ENCODE measurements at places on chromosomes 11 and 22.
A peak's percentile ranks its signal among the peaks of the same experiment; 100 is the strongest.

DNA sequence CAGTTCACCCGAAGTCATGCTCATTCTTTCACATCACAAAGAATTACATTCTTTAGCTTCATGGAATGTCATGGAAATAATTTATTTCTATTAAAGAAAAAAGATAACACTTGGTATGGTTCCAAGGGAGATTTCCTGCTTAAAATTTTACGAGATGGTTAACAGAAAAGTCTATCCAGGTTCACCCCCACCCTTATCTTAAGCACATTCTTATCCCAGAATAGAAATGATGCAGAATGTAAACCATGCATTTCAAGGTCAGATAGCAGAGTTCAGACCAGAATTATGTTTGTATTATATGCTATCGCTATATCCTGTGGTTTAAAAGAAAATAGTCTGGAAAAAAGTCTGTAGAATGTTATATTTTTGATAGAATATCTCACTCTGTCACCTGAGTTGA is 58.7 kb downstream of the GAS2 start:
- no peak for DNase-seq

DNA sequence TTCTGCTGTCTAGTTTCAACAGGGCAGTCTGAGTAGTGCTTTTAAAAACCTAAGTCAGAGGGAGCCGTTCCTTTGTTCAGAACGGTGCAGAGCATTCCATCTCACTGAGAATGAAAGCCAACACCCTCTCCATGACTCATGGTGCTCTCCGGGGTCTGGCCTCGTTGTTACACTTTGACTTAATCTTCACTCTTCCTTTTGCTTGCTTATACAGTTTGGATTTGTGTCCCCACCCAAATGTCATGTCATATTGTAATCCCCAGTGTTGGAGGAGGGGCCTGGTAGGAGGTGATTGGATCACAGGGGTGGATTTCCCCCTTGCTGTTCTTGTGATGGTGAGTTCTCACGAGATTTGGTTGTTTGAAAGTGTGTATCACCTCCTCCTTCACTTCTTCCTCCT is 292.2 kb downstream of the ST3GAL4 start:
- DNase-seq, result no peak

DNA sequence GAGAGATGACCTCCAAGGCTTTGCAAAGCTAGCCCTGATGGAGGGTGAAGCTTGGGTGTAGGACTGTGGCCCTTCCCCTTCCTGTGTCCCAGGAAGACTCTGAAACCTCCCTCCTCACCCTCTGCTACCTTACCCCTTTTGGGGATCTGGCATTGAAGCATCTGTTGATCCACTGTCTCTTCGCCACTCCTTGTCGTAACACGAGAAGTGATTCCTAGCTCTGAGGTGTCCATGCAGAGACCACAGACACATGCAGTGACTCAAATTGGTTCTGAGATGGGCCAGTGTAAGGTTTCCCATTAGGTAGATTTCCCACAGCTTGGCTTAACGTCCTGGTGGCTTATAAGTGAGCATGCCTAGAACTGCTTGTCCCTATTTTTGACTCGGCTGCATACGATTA is 101.4 kb downstream of the ZBTB16 start:
- DNase-seq, result no peak

DNA sequence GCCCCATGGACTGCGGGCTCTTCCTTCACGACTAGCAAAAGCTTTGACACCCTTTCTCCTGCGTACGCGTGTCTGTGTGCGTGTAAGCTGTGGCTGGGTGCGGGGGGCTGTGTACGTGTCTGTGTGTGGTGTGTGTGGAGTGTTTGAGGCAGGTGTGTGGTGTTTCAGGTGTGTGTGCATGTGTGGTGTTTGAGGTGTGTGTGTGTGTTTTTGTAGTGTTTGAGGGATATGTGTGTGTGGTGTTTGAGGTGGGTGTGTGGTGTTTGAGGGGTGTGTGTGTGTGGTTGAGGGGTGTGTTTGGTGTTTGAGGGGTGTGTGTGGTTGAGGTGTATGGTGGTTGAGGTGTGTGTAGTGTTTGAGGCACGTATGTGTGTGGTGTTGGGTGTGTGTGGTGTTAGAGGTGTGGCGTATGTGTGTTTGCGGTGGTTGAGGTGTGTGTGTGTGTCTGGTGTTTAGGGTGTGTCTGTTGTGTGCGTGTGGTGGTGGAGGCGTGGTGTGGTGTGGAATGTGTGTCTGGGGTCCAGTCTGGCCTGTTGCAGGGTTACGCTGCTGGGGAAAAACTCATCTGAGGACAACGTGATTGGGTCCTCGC is 687 bp upstream of the ARSA start:
- no peak for DNase-seq

DNA sequence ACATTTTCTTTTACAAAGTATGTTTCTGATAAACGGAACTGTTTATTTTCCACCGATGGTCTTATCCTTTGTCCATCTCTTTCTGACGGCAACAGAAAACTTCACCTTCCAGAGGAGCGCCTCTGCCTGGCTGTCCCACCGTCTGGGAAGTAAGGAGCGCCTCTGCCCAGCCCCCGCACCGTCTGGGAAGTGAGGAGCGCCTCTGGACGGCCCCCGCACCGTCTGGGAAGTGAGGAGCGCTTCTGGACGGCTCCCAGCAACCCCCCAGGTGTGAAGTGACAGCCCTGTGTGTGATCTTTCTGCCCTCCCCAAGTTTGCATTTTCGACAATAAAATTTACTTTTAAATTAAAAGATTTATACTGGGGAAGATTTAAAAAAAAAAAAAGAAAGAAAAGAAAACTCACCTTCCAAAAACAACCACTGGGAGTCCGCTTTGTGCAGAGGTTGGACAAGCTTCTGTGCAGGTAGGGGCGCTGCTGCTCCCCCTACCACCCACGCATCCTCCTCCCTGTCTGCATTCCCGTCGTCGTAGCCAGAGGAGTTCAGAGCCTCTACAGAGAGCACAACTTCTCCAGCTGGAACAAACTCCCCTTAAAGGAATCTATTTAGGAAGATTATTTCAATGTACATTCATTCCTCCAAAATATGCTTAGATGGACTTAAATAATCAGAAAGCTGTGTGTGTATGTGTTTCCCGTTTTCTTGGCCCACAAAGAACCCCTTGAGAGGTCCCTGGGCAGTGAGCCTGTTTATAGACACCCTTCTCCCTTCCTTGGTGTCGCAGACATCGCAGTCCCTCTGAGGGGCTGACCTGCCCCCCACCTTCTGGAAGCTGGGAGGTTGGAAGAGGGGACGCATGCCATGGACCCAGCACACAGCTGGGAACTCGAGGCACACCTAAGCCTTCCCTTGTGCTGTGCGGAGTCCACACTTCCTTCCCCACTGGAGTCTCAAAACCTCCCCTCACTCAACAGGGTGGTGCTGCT is 849 bp upstream of the APOBEC3B start:
- no peak for DNase-seq

DNA sequence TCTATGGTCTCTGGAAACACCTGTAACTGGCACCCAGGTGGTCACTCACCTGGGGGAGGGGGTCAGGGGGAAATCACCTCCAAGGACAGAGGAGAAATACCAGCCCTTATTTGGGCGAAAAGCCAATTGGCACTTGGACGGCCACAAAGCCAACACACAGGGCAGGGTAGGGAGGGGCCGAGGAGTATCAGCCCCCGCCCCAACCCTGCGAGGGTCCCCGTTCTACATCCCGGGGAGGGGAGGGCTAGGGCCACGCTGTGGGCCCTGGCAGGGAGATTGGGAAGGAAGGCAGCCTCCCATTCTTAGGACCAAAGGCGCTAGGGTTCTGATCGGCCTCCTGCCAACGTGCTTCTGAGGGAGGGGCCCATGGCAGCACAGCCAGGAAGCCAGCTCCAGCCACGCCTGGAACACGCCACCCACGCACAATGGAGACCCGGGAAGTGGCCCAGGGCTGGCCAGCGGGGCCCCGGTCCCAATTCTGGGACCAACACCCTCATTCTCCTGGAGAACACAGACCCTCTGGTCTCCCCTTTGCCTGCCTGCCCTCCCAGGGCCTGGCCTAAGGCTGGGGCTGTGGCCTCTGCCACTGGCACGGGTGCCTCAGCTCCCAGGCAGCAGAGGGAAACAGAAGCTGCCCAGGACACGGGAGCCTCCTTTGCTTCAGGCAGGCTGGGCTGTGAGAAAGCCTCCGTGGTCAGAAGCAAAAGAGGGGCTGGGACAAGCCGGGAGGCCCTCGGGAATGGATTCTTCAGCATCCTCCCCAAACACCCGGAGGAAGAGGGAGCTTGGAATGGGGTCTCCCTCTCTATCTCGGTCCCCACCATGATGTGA is 7.4 kb downstream of the CBX6 start:
- DNase-seq, result no peak

DNA sequence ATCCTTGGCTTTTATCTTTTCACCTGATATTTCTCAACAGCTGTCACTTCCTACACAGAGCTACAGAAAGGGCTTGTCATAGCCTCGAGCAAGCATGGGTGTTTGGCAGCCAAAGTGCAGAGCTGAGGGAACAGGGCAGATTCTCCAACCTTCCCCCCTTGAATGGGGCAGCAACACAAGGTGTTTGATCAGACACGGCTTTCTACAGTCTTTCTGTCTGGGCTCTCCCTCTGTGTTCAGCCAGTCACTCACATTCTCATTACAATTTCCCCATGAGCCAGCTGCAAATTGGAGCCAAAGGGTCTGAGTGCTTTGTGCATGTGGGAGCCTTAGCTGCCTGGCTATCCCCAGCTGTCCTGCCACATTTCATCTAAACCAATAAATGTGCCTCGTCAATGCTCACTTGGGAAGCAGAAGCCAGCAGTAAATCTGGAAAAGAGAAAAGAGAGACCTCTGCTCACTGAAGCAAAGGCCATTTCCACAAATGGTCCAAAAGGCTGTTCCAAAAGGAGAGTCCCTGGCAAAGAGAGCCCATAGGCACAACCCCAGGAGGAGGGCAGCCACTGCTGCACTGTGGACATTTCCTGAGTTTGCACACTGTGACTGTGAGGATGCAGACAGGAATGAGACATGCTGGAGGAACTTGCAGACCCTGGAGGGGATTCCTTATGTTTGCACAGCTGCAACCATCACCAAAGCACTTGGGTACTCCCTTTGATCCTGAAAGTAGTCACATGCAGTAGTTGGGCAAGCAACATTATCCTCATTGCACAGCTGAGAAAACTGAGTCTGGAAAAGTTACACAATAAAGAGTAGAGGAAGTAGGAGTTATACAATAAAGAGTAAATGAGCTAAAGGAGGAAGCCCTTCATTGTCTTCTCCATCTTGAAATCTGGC is 186.8 kb downstream of the FAM181B start:
- DNase-seq, result peak; percentile 9

GRCh38 chr11:120771551-120772060 is 252.3 kb upstream of the TBCEL start:
- DNase-seq, result no peak

GRCh38 chr11:83152264-83152663 is 4.7 kb upstream of the PCF11 start:
- DNase-seq, result no peak

DNA sequence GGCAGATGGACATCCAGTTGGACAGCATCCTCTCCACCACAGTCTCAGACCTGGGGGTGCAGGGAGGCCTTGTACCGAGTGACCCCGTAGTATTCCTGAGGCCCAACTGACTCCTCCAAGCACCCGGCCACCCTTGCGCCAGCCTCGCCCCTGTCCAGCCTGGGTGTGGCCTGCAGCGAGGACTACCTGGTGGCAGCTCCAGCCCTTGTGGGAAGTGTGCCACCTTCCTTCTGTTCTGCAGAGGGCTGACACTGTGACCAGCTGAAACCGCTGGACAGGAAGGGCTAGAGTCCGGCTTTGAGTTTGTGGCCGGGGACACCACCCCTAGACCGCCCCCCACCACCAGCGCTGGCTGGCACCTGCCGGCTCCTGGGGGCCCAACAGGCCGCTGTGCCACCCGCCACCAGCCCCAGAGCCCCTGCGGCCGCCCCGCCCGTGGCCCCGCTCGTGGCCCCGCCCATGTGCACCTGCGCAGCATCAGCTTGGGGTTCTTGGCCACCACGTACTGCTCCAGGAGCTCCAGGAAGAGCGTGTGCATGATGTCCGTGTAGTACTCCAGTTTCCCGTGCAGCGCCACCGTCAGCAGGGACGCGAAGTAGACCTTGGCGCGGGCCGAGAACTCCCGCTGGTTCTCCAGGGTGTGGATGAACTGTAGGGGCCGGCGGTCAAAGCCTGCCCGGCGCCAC is 10.0 kb upstream of the MAPK11 start:
- DNase-seq, result no peak

DNA sequence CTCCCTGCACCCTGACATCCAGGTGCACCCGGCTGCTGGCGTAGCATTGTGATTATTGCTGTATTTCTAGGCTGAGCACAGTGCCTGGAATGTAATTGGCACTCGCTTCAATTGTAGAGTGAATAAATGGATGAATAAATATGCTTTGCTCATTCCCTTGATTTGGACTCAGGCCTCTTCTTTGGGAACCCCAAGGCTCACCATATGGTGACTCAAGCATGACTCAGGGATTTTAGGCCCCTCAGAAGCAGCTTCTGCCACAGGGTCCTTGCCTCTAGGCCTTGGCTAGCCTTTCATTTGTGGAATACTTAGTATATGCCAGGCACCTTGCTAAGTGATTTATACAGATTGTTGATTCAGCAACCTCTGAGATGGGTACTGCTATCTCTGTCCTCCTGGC is 78.9 kb downstream of the GRIK4 start:
- no peak for DNase-seq

- DNase-seq, result no peak
These were observed 68.9 kb upstream of the CAPRIN1 start for GRCh38 chr11:33982661-33983060.

DNA sequence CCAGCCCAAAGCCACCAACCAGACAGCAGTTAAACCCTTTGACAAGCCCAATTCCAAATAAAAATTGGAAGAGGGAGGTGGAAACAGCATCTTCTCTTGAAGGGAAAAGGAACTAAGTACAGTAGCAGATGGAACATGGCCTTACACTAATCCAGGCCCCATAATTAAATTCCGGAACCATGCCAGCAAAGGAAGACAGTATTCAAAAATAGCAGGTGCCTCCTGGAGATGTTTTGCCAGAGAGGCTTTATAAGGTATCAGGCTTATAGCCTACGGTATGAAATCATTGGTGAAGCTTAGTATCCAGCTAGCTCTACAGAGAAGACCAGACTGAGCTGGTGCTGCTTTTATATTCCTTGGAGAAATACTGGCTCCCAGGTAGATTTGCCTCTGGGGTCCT is 344.1 kb upstream of the API5 start:
- no peak for DNase-seq

DNA sequence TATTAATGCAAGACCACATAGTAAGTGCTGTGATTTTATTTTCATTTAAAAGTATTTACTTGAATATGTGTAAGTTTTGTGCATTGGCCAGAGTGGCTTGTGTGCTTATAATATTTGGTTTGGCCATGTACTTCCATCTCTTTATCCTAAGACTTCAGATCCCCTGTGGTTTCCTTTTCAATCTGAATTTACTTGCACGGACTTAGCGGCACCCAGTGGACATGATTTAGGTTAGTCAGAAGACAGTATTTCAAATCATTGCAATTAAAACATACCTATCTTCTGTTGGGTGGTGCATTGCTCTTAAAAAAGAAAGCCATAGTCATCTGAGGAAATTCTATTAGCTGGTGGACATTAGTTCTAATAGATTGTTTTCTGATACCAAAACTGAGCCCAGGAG is 30.7 kb downstream of the PIWIL4 start:
- no peak for DNase-seq

Data from progenitor cell of endocrine pancreas (in vitro differentiated cells).